Cardiac muscle cell (in vitro differentiated cells and primary cell): ENCODE measurements at places on chromosomes 1 and 21.
A peak's percentile ranks its signal among the peaks of the same experiment; 100 is the strongest.

DNA sequence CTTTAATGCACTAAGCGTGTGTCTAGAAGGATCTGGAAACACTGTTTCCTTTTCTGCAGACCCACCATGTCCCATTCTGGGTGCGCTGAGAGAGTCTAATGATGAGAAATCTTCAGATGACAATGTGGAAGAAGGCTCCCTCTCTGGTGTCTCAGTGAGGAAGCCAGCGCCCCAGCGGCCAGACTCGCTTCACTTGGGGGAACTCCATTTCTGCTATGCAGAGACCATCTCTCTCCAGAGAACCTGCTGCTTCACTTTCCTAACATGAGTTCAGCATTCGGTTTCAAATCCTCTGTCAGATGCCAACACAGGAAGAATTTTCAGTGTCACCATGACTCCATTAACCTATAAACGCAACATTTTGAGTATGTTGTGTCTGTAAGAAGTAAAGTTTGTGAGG, 121.8 kb downstream of the SYF2 start:
- DNase-seq = no peak

GRCh38 chr1:37035796-37036666, 1.7 kb upstream of the GRIK3 start:
- DNase-seq = no peak

GRCh38 chr1:201545851-201546492, 7.0 kb downstream of the NAV1 start:
- no peak for DNase-seq

- DNase-seq = no peak
Observed at GRCh38 chr1:213057264-213058059, 6.4 kb downstream of the RPS6KC1 start.

GRCh38 chr1:36542962-36543515, 60.3 kb upstream of the CSF3R start:
- peak; percentile 34 for DNase-seq

DNA sequence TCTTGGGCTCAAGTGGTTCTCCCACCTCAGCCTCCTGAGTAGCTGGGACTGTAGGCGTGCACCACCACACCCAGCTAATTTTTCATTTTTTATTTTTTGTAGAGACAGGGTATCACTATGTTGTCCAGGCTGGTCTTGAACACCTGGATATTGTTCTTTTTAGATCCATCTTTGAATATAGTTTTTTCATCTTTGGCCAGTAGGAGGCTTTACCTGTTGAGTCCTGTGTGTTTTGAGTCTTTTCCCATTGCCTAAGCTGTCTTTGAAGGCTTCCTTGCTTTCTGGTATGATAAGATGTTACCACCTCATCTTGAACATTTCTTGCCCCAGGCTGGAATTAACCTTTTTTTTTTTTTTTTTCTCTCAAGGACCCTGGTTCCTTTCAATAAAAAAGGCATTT, 387.8 kb upstream of the RUNX1 start:
- no peak for DNase-seq
